Fibroblast of skin of back (primary cell): ENCODE measurements at places on chromosomes 12 and 14.

DNA sequence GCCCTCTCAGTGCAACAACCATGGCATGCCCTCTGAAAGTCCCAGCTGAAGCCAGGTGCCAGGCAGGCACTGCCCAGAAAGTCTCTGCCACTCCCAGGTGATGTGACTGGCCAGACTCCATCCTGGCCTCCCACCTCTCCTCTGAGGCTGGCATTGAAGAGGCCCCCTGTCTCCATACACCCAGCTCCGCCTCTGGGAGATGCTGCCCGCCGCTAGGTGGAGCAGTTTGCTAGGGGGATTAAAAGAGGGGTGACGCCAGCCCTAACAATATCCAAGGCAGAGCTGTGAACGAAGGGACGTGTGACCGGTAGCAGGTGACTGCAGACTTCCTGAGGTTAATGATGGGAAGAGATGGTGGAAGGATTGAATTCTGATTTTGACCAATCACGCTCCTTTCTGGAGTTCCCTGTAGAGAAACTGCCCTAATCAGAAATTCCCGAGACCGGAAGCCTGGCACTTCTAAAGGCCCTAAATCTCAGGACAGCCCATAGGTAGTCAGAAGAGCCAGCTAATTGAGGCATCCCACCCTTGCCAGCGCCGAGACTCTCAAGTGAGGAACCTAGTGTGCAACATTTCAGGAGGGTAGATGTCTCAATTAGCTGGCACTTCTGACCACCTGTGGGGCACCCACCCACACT lies 8.3 kb upstream of the PLEK2 start:
- DNase-seq: no peak

GRCh38 chr14:20197459-20197858 lies 6.8 kb downstream of the OR11G2 start:
- DNase-seq: no peak

DNA sequence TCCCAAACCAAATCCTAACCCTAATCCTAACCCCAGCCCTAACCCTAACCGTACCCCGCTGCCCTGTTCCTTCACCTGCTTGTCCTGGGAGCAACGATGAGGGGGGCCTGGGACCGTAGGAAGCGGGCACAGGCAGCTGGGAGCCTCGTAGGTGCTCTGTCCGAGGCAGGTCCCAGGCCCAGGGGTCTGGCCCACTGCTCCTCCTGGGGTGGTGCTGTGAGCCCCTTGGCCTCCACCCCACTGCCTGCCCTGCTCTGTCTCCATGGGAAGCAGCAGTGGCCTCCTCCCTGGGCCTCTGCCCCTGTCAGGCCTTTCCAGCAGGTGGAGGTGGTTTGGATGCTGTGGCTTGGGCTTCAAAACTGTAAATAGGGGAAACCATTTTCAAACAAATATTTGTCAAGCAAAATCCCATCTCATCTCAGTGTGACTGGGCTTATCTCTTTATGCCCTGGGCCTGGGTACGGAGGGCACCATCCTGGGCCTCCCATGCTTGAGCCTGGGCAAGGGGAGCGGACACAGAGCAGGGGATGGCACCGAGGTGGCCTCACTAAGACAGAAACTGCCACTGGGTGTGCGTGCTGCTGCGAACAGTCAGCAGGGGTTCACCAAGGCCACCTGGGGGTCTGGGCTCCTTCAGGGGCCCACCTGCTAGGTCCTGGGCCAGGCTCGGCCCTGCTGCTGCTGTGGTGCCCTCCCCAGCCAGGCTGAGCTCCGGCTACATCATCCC lies 3.7 kb upstream of the BEGAIN start:
- no peak for DNase-seq

DNA sequence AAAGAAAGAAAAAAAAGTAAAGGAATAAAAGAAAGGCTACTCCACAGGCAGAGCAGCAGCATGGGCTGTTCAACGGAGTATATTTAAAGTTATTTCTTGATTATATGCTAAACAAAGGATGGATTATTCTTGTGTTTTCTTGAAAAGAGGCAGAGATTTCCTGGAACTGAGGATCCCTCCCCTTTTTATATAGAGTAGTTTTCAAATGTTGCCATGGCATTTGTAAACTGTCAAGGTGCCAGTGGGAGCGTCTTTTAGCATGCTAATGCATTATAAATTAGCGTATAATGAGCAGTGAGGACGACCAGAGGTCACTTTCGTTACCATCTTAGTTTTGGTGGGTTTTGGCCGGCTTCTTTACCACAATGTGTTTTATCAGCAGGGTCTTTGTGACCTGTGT lies 383.0 kb downstream of the PCNX1 start:
- no peak for DNase-seq

DNA sequence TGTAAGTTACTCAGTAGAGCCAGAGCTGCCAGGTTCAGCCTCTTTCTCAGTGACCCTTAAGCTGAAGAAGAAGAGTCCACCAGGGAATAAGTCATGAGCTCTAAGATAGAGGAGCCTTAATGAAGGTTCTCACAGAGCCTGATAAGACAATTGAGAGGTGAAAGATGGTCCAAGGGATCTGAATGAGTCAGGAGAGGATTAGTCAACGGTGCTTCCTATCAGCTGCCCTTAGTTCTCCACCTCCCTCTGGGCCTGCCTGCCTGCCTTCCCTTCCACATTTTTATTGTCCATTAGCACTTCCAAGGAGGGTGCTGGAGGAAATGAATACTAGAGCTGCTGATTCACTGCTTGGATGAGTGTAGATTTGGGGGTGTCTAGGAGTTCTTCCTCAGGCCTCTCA lies 161.7 kb upstream of the RMST start:
- no peak for DNase-seq

GRCh38 chr12:119841433-119842210 lies 35.5 kb downstream of the CIT start:
- peak; percentile 20 for DNase-seq

GRCh38 chr14:91410771-91411536 lies 6.7 kb downstream of the CCDC88C start:
- no peak for DNase-seq

DNA sequence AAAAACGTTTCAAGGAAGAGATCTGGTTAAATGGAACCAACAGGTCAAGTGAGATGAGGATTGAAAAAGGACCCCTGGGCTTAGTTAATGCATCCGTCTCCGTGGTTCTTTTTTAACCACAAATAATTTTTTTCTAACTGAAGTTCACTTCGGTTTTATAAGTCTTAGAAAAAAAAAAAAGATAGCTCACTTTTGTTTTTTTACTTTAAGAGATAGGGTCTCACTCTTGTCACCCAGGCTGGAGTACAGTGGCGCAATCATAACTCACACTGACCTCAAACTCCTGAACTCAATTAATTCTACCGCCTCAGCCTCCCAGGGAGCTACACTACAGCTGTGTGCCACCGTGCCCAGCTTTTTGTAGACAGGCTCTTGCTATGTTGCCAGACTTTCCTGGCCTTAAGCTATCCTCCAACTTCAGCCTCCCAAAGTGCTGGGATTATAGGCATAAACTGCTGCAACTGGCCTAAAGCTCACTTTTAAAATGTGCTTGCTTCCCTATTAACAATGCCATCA lies 11.8 kb downstream of the HNRNPC start:
- DNase-seq: no peak

GRCh38 chr12:51449580-51450246 lies 25.1 kb downstream of the SLC4A8 start:
- DNase-seq: no peak

GRCh38 chr14:71438684-71439083 lies 493.5 kb upstream of the RGS6 start:
- DNase-seq: no peak

DNA sequence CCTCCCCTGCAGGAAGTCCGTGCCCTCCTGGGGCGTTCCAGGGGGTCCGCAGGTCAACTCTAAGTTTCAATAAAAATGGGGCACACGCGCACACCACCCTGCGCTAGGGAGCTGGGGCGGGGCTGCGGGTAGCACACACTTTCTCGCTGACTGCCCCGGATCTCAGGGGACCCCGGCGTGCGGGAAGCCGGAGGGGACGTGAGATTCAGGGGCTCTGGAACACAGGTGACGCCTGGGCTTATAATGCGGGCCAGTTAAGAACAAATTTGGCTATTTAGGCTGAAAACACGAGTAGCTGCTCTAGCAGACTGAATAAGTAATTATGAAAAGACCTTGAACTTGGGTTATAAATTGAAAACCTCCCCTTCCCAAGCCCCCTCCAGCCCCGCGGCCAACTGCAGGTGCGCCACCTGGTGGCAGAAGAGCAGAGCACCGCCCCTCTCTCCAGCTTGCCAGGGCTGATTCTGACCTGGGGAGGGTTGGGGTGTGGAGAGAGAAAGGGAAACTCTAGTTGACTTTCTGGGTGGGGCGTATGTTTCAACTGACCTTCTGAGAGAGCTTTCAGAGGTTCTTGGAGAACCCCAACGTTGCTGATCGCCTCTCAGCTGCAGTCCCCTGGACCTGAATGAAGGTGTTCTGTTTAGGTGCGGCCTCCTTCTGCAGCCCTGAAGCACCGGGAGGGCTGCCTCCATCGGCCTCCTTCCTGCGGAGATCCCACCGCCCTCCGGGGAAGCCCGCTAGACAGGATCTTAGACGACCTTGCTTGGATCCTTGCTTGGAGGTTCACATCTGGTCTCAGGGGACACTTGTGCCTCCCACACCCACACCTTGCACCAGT lies 118.4 kb upstream of the EVL start:
- peak; percentile 17 for DNase-seq

GRCh38 chr12:98852181-98852580 lies 207.1 kb downstream of the APAF1 start:
- DNase-seq: no peak

GRCh38 chr12:45730084-45730347 lies 510 bp downstream of the ARID2 start:
- DNase-seq: no peak
